Foreskin fibroblast (primary cell): ENCODE measurements at places on chromosomes 13 and 19.

DNA sequence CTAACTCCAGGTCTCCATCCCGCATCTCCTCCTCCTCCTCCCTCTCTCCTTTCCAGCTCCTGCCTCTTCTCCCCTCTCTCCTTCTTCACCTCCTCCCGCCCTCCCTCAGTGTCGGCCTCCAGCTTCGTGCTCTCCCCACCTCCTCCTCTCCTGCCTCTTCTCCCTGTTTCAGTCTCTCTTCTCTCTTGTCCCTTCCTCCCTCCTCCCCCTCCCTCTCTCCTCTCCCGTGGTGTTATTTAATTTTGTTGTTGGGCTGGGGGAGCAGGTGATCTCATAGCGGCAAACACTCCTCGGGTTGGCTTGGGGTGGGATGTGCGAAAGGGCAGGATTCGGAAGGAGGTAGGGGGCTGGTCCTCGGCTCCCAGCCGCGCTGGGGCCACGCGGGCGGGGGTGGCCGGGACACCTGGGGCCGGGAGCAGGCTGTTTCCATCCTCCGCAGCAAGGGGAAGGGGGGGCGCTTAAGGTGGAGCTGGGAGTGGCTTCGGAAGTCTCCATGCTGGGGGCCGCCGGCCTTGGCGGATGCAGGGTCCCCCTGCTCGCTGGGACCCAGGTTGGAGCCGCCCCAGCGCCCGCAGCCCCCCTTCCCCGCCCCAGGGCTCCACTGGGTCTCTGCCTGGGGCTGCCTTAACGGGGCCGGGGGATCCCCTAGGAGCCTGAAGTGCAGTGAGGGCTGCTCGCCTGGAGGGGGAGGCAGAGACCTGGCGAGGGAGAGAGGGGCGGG, at the start of gene CA11:
CA11 (minus strand) TSS at position 187 of the 721 bp plus-strand sequence. CDS start 555 bp downstream, outside the sequence.
- DNase-seq, result peak; percentile 93

DNA sequence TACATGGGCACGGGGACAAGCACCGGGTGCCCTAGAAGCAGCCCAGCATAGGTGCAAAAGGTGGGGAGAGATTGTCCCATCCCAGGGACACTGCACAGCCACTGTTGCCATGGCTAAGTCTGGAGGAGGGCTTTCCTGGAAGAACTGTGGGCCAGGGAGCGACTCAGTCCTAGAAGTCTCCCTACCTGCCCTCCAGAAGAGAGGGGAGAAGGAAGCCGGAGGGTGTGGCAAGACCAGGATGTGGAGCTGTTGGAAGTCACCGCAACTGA, 2.3 kb upstream of the FBN3 start:
- no peak for DNase-seq

GRCh38 chr19:46413262-46414031, at the start of gene CCDC8:
Gene CCDC8 (minus strand): TSS chr19:46413564. CDS start chr19:46412810, 754 bp downstream.
- peak; percentile 97 for DNase-seq

- no peak for DNase-seq
These were observed 9.9 kb downstream of the IGFL1 start for GRCh38 chr19:46239193-46240024.

- DNase-seq, result no peak
These were observed 5.9 kb upstream of the SIGLEC7 start for GRCh38 chr19:51135986-51136762.

DNA sequence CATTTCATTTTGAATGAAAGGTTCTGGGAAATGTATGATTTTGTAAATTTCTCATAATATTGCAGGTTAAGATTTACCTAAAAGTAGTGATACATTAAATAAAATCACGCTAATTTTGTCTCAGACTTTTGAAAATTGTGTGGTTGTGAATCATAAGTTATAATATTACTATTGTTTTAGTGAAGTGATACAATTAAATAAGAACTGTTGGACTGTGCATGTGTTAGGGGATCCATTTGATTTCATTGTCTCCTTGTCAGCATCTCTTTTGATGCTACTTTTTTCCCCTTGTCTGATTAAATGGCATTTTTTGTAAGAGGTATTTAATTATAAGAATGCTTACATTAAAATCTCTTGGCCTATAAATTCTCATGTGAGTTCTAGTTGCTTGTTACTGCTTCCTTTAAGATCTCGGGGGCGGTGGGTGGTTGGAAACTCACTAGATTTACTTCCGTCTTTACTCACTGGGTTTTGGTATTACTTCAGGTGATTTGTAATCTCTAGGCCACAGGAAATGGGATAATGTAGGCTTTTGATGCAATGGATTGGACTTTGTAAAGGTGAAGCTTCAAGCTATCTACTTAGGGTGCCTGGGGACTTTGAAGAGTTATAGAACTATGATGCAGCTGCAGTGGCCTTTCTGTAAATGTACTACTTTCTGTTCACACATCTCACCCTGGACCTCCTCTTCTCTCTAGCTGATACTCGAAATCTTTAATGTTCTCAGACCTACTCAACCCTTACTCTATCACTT, 66.5 kb downstream of the PAN3 start:
- no peak for DNase-seq

GRCh38 chr19:10286803-10287737, at the start of gene ICAM4:
Gene ICAM4 (plus strand): TSS chr19:10286955. CDS start chr19:10287013, 58 bp downstream.
- DNase-seq, result peak; percentile 37

GRCh38 chr19:18764591-18765051, 26.5 kb downstream of the COMP start:
- peak; percentile 80 for DNase-seq

DNA sequence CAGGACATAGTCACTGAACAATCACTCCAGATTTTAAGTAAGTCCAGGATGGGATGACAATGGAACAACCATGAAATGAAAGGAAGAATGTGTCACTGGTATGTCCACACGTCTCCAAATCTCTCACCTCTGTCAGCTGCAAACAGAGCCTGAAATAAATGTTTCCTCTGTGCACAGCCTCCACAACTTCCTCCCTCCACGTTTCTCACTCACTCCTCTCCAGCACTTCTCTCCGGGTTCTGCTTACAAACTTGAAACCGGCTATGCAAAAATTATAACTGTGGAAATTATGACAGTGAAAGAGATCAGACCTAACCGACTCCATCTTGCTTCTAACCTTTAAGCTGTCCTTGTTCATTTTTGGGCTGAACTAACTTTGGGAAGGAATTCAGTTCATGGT, 35.0 kb upstream of the ALOX5AP start:
- DNase-seq, result no peak

DNA sequence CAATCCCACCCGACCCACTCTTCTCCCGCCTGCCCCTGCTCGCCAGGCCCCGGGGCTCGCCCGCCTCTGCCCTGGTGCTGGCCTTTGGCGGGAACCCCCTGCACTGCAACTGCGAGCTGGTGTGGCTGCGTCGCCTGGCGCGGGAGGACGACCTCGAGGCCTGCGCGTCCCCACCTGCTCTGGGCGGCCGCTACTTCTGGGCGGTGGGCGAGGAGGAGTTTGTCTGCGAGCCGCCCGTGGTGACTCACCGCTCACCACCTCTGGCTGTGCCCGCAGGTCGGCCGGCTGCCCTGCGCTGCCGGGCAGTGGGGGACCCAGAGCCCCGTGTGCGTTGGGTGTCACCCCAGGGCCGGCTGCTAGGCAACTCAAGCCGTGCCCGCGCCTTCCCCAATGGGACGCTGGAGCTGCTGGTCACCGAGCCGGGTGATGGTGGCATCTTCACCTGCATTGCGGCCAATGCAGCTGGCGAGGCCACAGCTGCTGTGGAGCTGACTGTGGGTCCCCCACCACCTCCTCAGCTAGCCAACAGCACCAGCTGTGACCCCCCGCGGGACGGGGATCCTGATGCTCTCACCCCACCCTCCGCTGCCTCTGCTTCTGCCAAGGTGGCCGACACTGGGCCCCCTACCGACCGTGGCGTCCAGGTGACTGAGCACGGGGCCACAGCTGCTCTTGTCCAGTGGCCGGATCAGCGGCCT, 4.1 kb downstream of the LRFN3 start:
- DNase-seq, result no peak
